ENCODE measurements at places on chromosomes 3 and 15.
A peak's percentile ranks its signal among the peaks of the same experiment; 100 is the strongest.

DNA sequence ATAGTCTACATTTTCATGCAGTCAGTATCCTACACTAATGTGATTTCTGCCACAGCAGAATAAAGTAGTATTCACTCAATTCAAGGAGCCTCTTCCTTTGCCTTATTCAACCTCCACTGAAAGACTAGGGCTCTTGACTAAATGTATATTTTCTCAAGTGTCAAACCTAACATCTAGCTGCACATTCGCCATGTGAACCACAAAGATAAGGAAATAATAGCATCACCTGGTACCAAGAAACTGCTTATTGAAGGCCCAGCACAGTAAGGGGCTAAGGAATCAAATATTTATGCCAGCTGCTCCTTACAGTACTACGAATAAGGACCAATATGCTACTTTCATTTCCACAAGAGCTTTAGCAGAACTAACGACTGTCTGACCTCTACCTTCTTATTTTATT lies 1.3 kb downstream of the SRP14 start:
- DNase-seq = no peak

- DNase-seq = no peak
Observed at GRCh38 chr3:149292666-149293065, 40.8 kb downstream of the TM4SF18 start.

- peak; percentile 54 for DNase-seq
Observed at GRCh38 chr3:129016356-129016719, 15.2 kb downstream of the EFCC1 start.

- DNase-seq = no peak
Observed at GRCh38 chr3:45736707-45737106, 47.5 kb downstream of the SACM1L start.

GRCh38 chr15:38707802-38708671 lies 143.4 kb upstream of the RASGRP1 start:
- DNase-seq = peak; percentile 80

GRCh38 chr15:101318839-101319238 lies 23.8 kb upstream of the SNRPA1 start:
- DNase-seq = no peak

GRCh38 chr3:115624029-115624741 lies 875 bp downstream of the GAP43 start:
- DNase-seq = no peak

DNA sequence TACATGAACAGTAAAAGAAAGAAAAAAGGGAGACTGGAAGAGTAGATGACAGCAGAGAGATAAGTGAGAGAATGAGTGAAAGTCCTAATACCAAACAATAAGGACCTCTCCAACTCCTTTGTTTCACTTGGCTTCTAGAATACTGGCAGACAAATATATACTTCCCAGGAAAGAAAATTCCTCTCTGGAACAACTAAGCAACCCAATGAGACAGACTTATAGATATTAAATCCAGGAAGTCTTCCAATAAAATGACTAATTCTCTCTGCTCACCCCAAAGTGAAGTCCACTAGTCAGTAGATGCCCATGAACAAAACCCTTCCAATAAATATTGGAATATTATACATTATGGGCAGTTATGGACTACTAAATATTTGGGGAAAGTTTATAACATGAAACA lies 114.2 kb downstream of the NEDD4 start:
- DNase-seq = no peak

- no peak for DNase-seq
Observed at GRCh38 chr3:108408883-108409799, 101.3 kb downstream of the MYH15 start.
